ENCODE measurements at places on chromosomes 1 and 21. TPM values are rescaled to one million over a fixed set of nuclear protein-coding genes. Genes with fewer than 3 reads are reported as not detected.

RAB42 gene
- total RNA-seq: 5.6 TPM

FCGR3A gene
- total RNA-seq: not detected

DNA sequence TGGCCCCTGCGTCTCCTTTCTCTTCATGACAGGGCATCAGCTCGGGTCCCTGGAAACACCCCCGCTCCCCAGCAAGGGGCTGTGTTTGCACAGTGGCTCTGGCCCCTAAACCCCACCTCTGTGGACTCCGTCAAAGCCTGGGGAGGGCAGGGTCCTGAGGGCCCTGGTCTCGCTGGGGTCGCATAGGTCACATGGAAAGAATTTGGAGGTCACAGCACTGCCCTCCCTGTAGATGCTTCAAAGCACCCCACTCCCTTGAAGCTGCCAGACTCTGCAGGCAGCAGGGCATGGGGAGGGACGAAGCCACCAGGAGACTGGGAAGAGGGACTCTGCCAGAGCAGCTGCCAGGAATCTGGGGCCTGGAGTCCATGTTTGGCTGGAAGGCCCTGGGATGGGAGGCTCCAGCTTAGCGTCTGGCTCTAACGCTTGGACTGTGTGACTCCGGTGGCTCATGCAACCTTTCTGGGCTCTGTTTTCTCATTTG, 36.6 kb upstream of the ECE1 start:
- no peak for DNase-seq

GRCh38 chr1:18681423-18681835, 50.8 kb downstream of the PAX7 start:
- DNase-seq: peak; percentile 15

- DNase-seq: no peak
Observed at GRCh38 chr1:225748529-225748928, 29.1 kb upstream of the SRP9 start.

- peak; percentile 47 for DNase-seq
Observed at GRCh38 chr21:45138199-45139002, 64.0 kb downstream of the ADARB1 start.

DNA sequence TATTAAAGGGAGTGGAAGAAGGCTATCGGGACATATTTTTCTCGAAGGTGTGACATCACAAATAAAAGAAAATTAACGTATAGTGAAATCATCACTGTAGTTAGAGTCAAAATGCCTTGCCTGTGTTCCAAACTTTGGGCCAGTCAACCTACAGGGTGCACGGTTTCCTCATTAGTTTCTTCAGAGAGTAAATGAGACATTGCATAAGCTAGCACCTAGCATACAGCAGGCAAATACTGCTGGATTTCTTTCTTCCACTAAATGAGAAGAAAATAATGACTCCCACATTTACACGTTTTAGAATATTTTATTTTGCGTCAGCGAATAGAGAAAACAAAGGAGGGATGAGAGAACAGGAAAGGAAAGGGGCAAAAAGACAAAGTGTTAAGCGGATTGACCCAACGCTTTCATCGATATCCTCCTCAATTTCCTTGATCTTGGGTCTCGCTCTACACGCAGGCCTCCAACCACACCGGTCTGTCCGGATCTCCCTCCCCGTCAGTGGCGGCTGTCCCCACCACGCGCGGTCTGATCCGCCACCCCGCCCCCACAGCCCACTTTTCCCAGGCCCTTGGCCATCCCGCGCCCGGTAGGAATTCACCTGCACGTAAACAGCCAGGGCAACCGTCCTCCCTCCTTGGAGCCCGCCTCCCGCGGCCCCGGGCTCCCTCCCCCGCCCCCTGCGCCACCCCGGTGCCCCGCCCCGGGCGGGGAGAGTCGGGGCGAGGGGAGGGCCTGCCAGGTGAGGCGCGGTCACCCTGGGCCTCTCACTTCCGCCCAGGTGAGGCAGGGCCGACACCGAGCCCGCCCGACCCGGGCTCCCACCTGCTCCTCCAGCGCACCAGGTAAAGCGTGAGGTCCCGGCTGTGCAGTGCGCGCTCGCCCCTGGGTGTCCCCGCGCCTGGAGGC, at the start of gene PATJ:
Gene PATJ (plus strand): TSS at position 770 of the 909 bp plus-strand sequence. CDS start 20,413 bp downstream, outside the sequence.
- DNase-seq: no peak

- DNase-seq: no peak
Observed at GRCh38 chr1:63906047-63906704, 132.4 kb downstream of the ROR1 start.
